Activated CD8-positive, alpha-beta T cell treated with anti-CD3 and anti-CD28 coated beads, Interleukin-2, amount 10 ng/mL, durations not matched to agents 7 days and 5 days (primary cell): ENCODE measurements at places on chromosomes 11 and 22.
A peak's percentile ranks its signal among the peaks of the same experiment; 100 is the strongest.

GRCh38 chr22:49350441-49351121 lies 477.1 kb downstream of the BRD1 start:
- no peak for DNase-seq

GRCh38 chr11:12088047-12088481 lies 22.3 kb upstream of the MICAL2 start:
- peak; percentile 57 for DNase-seq

DNA sequence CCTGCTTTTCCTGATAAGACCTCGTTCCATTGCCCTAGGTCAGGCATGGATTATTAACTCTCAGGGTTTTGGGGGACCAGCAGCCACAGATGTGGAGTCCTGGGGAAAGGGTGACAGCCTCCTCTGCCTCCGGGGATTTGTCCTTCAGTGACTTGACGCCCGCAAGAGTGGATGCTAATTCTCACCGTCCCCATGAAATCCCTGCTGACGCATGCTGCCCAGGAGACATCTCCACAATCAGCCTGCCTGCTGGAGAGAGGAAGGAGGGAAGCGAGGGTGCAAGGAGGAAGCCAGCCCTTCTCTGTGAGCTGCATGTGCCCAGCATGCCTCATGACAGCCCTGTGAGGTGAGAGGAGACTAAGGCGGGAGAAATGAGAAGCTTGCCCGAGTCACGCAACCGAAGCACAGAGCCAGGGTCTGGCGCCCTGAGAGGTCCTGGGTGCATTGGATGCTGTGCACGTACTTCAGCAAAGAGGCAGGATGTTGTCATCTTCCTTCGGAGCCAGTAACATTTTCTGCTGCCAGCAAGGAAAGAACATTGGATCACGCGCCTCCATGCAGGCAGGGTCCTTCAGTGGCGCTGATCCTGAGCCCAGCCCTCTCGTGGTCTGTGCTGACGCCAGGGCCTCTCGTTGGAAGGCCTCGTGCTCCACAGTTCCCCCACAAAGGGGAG lies 27.3 kb upstream of the KRTAP5-6 start:
- no peak for DNase-seq

- DNase-seq: no peak
These were observed 7.6 kb upstream of the PPFIBP2 start for GRCh38 chr11:7506243-7506642.

DNA sequence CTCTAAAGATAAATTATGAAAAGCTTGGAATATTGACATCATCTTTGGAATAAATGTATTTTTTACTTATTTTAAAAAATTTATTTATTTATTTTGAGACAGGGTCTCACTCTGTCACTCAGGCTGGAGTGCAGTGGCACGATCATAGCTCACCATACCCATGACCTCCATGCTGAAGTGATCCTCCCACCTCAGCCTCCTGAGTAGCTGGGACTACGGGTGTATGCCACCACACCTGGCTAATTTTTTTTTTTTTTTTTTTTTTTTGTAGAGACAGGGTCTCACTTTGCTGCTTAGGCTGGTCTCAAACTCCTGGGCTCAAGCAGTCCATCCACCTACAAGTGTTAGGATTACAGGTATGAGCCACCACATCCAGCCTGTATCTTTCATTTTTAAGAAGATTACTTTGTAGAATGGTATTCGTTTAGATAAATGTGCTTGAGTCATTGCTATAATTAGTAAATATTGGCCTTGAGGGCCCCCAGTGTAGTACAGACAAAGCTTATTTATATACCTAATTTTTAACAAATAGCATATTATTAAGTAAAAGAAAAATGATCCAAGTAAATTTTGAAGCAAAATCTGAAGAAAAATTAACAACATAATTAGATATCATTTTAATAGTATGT lies 8.5 kb downstream of the SWAP70 start:
- DNase-seq: peak; percentile 25

DNA sequence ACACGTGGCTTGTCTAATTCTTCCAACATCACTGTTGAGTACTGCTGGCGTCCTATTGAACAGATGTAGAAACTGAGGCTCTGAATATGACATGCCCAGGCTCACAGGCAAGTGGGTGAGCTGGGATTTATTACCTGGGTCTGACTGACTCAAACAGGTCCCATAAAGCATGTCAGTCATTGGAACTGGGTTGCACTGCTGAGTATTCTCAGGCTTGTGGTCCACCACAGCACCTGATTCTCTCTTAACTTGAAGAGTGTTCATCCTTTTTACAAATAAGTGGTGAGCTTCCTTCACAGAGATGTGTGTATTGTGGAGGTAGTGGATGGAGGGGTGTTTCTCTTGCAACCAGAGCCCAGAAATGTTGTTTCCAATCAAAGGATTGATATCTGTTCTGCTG lies 44.5 kb downstream of the SC5D start:
- DNase-seq: peak; percentile 48

- DNase-seq: no peak
These were observed 53.2 kb downstream of the OR4C6 start for GRCh38 chr11:55714982-55715888.

- no peak for DNase-seq
These were observed 11.2 kb downstream of the EIF4G2 start for GRCh38 chr11:10797531-10797930.

- DNase-seq: no peak
These were observed 142.2 kb downstream of the WNT7B start for GRCh38 chr22:45834795-45835194.

GRCh38 chr22:33116841-33117547 lies 58.8 kb upstream of the SYN3 start:
- no peak for DNase-seq

DNA sequence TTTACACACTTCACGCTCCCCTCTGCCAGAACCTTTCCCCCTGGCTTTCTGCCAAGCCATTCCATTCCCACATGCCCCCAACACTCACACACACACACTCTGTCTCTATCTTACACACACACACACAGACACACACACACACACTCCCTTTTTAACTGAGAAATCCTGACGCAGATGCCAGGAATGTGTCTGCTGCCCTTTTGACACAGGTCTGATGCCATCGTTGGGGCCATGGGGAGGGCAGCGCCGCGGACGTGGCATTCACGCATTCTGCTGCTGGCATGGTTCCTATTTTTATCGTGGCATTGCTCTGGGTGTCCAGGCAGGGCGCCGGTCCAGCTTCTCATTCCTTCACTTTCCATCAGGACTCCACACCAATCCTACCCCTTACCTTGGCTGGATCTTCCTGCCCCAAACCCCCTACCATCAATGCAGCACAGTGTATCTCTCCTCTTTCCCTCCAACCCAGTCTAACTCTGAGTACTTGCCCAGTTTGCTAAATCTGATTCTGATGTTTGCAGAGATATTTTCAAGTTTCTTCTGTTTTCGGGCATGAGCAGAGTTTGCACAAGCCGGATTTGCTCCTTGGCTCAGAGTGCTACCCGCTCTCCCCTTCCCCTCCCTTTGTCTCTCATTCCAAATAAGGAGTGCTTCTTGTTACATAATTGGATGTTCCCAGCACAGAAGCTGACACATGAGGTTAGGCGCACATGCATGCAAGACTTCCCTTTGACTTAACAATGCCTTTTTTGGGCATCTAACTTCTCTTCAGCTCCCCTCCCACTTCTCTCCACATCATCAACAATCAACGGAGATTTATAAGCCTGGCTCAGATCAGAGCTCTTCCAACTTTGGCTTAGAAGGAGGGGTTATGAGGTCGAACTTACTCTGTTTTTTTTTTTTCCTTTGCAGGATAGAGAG lies 18.8 kb downstream of the SNX19 start:
- DNase-seq: no peak

DNA sequence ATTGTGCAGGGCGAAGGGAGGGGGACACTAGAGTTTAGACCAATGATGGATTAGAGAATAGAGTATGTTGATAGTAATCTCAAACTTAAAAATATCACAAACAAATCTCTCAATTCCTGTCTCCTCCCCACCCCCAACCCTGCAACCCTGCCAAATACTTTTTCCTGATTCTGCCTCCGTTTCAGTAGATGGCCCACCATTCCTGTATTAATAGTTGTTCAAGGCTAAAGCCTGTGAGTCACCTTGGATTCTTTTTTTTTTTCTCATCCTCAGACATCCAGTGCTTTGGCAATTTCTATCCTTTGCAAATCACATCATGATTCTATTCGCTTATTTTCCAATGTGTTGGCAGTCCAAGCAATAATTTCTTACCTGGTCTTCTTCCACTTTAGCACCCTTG lies 207.9 kb downstream of the DYNC2H1 start:
- no peak for DNase-seq
